ENCODE measurements at places on chromosomes 3 and 15.

GRCh38 chr3:127729556-127730056 is 56.9 kb downstream of the ABTB1 start:
- DNase-seq = no peak

- DNase-seq = no peak
These were observed 37.3 kb downstream of the ST3GAL6 start for GRCh38 chr3:98800401-98800800.

DNA sequence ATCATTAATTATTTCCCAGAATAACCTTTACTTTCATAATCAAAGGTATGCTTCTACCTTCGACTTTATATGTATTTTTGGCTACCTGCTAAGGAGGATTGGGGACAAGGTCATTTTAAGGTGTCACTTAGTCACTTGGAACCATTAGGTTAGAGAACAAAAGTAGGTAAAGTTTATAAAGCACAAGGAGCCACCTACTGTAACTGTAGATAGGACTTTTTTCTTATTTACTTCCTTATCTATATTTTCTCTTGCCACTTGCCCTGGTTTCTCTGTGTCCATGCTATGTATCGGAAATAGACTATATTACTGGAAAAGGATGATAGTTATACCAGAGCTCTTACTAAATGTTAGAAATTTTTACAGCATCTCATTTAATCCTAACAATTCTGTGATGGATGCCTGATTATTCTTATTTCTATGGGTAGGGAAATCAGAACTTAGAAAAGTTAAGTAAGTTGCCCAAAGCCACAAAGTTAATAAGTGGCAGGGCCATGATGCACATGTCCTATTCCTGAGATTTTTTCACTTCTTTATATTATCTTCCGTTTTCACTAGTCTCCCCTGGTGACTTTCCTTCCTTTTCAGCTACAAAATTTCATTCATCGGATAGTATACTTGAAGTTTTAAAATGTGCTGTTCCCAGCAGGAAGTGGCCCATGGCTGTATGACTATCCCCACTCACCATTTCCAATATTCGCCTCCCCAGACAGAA is 132.5 kb downstream of the CMSS1 start:
- no peak for DNase-seq

- no peak for DNase-seq
These were observed 26.6 kb downstream of the ALDH1L1 start for GRCh38 chr3:126153695-126154360.
